ENCODE measurements at places on chromosomes 2 and 18.

- DNase-seq = no peak
Observed at GRCh38 chr2:169923977-169924376, 96.7 kb downstream of the UBR3 start.

GRCh38 chr2:219106251-219106650 lies 45.5 kb upstream of the IHH start:
- no peak for DNase-seq

DNA sequence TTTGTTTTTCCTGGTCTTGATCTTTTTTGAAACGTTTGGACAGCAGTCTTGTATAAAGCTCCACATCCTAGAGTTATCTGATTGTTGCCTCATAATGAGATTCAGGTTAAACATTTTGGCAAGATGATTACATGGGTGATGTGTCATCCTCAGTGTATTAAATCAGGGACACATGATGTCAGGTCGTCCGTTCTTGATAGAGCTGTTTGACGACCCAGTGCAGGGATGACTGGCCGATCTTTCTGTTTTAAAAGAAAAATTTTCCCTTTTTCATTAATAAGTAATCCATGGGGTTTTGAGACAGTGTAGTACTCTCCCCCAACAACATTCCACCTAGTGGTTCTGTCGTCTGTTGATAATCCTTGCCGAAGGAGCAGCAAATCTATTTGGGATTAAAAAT lies 44.5 kb upstream of the SERPINB2 start:
- no peak for DNase-seq

GRCh38 chr2:159903443-159904126 lies 105.6 kb upstream of the CD302 start:
- no peak for DNase-seq

- DNase-seq = no peak
Observed at GRCh38 chr2:112187805-112188596, 49.8 kb downstream of the FBLN7 start.

- DNase-seq = no peak
Observed at GRCh38 chr18:48706731-48707130, 167.9 kb downstream of the CTIF start.

DNA sequence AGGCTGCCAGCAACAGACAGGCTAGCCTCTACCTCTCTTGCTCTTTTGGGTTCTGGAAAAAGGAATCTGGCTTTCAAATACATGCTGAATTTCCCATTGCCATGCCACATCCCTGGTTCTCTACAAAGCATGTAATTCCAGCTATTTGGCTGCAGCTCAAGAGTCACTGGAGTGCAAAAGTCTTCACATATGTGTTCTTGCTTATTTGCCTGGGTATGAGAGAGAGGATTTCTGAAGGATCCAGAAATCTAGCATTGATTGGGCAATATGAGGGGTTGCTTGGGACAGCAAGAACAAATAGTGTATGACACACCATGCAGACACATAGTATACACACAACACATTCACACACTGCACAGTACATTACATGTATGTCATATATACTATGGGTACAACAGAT lies 30.7 kb upstream of the LGALSL start:
- no peak for DNase-seq

DNA sequence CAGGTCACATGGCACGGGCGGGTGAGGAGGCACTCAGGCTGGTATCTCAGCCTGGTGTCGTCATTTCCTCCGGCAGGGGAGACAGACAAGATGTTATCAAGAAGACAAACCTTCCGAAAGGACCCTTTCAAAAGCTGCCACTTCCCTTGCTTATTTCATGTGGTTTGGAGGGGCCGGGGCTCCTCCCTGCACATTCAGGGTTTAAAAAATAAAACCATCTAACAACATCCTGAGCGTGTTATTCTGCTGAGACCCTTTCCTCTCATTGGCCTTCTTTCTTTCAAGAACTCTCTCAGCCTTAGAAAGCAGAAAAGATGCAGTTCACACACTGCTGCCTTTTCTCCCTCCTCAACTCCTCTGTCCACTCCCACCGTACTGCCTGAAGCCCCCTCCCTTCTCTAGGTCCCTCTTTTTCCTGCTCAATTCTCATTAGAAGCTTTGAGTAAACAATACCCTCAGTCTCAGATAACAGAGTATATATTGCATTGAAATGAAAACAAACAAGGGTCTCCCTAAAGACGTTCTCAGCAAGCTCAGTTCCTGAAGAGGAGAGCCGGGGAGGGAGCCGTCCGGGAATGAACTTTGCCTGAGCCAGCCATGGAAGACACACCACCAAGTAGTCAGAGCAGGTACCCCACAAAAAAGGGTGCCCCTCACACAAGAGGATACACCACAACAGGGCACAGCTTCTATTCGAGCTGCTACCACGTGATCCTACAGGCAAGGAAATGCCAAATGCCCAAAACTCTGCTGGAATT lies 9.7 kb downstream of the SMAD7 start:
- DNase-seq = no peak

DNA sequence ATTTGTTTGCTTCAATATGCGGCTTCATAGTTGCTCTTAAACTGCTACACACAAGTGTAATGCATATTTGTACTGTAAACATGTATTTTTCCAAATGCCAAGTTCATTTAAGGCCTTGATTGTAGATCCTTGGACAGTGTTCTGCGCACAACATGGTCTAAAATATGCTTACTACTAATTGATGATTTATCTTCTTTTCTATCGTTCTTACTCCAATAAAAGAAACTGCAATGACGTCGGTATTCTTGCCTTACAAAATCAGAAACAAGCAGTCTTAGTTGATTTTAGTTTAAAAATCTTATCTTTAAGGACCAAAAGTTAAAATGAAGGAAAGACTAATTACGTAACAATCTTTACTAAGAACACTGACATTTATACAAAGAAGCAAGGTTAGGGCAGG lies 224.3 kb upstream of the SMAD7 start:
- no peak for DNase-seq

- DNase-seq = no peak
Observed at GRCh38 chr2:157845081-157845480, 31.0 kb downstream of the ACVR1 start.

DNA sequence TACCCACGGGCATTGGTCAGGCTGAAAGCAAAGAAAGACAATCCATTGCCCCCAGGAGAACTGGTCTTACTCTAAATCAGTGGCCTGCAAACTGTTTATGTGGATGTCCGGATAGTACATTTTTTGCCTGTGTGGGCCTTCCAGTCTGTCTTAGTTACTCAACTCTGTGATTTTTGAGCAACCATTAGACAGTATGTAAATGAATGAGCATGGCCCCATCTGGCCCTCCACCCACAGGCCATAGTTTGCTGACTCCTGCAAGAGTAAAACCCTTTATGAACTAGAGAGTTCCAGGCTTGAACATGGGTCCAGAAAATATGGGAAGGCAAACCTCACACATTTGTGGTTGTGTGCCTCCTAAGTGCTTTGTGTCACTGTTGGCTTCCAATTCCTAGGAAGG lies 55.7 kb upstream of the CYP1B1 start:
- no peak for DNase-seq

- DNase-seq = no peak
Observed at GRCh38 chr2:177195194-177195593, 17.4 kb upstream of the HNRNPA3 start.

GRCh38 chr2:226758921-226759640 lies 40.5 kb downstream of the IRS1 start:
- no peak for DNase-seq

GRCh38 chr2:32417659-32418058 lies 60.8 kb downstream of the BIRC6 start:
- no peak for DNase-seq

GRCh38 chr2:148338541-148338940 lies 306.0 kb upstream of the EPC2 start:
- no peak for DNase-seq

DNA sequence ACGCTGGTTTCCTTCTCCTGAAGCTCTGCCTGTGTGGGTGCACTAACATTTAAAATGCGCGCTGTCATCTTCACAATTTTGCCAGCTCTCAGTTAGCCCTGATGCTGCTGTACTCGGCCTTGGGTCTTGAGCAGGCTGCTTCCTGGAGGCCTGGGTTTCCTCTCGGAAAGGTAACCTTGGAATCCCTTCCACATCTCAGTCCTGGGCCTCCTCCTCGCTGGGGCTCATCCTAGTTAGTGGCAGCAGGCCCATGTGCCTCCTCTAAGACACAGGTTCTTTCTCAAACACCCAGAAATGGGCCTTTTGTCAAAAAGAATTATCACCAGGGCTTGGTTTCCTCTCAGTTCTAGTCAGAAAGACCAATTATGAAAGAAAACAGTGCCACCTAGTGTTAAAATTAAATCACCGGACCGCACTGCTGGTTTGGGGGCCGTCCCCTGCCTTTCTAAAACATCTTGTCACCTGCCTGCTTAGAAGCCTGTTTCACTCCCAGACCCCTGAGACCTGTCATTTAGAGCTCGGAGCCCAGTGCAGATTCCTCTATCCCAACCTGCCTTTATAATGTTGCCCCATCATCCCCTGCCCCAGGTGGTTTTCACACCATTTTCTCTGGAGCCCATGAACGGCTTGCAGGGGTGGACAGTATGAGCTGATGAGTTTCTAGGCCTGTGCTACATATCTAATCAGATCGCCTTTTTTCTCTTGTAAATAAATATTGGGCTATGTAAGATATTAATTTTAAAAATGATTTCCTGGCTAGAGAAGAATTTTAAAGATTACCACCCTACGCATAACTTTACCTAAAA lies 42.4 kb downstream of the HK2 start:
- peak; percentile 32 for DNase-seq

DNA sequence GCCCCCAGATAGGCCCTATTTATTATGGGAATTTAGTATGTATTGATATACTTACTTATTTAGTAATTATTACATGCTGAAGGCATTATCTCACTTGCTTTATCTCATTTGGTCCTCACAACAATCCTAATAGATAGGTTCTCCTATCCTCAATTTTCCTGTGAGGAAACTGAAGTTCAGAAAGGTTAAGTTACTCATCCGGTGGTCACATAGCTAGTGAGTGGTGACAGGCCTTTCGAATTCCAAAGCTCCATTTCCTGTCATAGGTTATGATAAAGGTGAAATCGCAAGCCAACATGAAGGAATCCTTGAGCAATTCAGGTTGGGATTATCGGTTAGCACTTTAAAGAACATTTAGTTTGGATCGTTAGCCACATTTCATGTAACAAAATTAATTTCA lies 33.3 kb downstream of the NAB1 start:
- DNase-seq = no peak

GRCh38 chr2:39685126-39685525 lies 19.4 kb downstream of the TMEM178A start:
- no peak for DNase-seq

DNA sequence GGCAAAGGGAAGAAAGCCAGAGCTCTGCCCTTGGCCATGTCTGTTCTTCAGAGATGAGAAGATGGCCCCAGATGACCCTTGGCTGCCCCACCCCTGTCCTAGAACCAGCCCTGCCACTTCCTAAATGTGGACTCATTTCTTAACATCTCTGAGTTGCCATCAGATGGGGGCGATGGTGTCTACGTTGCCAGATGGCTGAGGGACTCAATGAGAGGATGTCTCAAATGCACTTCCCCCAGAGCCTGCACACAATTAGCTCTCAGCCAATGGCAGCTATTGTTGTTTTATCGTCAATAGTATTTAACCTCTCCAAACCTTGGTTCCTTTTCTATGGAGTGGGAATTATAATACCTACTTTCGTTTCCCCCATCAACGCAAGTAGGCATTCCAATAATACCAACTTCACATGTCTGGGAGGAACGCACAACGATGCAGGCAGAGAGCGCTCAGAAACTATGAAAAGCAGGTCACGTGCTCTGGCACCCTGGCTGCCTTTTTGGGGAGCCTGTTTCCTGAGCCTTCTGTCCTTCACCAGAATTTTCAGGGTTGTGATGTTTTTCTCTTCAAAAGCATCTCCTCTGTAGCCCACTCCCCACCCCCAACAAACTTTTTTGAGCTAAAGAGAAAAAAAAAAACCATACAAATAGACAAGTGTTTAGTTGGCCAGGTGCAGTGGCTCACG lies 100.3 kb downstream of the MCFD2 start:
- no peak for DNase-seq

GRCh38 chr2:205834796-205835195 lies 152.5 kb downstream of the NRP2 start:
- no peak for DNase-seq

- no peak for DNase-seq
Observed at GRCh38 chr2:30239986-30240752, 8.8 kb downstream of the LBH start.

GRCh38 chr2:37833423-37833822 lies 91.7 kb upstream of the RMDN2 start:
- DNase-seq = no peak

DNA sequence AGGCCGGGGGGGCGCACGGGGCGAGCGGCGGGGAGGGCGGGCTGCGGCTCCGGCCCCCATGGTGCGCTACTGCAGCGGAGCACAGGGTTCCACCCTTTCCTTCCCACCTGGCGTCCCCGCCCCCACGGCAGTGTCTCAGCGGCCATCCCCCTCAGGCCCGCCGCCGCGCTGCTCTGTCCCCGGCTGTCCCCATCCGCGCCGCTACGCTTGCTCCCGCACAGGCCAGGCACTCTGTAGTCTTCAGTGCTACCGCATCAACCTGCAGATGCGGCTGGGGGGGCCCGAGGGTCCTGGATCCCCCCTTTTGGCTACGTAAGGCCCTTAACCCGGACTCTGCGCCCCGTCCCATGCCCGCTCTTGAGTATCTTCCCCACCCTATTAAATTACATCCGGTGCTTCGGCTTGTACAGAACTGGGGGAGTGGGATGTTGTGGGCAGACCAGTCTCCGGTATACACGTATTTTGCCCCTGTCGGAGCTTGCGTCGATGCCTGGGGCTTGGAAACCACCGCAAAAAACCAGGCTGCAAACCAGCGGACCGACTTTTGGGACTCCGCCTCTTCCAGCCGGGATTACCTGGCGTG lies 598 bp upstream of the WBP1 start:
- DNase-seq = no peak

DNA sequence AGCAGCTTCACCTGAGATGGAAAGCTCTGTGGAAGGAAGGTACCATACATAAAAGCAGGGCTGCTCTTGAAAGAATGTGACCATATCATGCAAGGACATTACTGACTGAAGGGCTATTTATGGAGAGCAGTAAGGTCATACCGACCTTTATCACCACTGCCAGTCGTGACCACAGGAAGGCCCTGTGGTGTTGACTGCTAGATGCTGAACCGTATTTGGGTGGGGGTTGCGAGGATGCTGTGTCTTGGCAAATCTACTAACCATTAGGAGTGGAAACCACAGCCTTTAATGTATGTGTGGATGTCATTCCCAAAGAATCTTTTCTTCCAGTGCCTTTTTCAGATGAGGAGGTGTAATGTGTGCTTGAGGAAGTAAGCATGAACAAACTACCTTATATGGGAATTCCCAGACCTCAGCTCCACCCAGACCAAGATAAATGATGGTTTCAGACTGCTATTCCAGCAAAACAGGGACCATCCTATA lies 60.8 kb downstream of the LIMS1 start:
- no peak for DNase-seq
